ENCODE measurements at places on chromosomes 12 and 14.
A peak's percentile ranks its signal among the peaks of the same experiment; 100 is the strongest.

- no peak for DNase-seq
These were observed 187.3 kb downstream of the CAND1 start for GRCh38 chr12:67456431-67456901.

GRCh38 chr12:75437564-75437963 is 43.0 kb upstream of the GLIPR1 start:
- DNase-seq = no peak

- DNase-seq = peak; percentile 99
These were observed 3.8 kb downstream of the TXNRD1 start for GRCh38 chr12:104219361-104219892.

DNA sequence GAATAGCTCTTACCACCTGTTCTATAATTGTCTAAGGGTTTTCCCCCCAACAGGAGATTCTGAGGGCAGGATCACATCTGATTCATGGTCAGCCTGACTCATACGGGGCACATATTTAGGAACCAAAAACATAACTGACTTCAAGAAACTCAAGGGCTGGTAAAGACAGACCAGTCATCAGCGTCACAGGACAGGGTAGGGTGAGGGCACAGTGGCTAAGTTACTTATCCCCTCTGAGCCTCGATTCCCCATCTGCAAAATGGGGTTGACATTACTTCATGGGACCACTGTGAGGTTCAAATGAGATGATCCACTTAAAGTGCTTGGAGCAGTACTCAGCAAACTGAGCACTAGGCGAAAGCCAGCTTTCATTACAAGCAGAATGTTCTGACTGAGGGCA is 606 bp downstream of the CINP start:
- DNase-seq = peak; percentile 14

DNA sequence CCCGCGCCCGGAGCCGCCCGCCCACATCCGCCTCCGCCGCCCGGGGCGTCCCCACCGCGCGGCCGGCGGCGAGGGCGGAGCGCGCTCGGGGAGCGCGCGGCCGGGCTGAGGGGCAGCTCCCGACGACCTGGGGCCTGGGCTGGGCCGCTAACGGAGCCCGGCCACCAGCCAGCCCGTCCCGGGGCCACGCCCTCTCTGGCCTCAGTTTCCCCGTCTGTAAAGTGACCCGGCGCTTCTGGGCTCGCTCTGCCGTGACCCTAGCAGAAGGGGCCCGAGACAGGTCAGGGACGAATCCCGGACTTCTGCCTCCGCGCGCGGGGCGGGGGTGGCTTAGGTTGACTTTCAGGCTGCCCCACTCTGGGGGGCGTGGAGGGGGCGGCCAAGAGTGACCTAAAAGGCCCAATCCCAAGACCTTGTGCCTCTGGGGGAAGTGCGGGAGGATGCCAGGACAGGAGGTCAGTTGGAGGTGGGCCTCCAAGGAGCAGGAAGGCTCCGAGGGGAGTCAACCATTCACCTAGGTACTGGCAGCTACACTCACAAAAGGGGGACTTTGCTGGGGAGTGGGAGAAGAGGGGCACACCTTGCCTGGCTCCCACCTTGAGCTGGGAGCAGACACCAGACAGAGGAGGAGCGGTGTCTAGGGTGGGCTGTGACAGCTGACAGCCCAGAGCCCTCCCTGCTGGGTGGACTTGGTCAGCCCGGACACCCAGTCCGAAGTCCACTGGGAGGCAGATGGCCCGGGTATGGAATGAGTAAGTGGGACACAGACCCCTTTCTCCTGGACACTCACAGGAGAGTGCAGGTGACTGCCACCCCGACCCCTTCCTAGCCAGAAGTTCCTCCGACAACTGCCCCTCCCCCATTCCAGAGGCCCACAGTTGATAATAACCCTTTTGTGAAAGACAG is 486 bp upstream of the AKT1 start:
- DNase-seq = no peak

DNA sequence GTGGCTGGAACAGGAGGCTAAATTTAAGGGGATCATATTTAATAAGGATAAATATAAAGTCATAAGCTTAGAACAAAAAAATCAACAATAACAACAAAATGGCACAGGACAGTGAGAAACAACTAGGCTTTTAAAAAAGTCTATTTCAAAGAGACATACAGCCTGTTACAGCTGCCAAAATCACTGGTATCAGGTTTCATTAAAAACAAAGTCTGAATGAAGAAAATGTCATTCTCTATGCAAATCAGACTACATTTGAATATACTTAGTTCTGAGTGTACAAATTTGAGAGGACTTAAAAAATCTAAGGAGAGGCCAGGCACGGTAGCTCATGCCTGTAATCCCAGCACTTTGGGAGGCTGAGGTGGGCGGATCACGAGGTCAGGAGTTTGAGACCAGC is 44.0 kb downstream of the TFCP2 start:
- DNase-seq = no peak

DNA sequence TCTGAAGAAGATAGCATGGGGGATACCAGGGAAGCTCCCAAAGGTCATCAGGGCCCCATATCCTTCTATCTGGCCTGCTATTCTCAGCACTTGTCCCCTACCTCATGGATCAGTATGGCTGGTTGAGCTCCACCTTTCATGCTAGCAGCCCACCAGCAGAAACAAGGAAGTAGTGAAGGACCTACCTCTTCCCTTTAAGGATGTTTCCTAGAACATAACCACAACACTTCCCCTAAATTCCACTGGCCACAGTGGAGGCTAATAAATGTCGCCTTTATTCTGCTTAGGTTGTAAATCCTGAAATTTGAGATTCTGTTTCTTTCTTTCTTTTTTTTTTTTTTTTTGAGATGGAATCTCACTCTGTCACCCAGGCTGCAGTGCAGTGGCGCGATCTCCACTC is 128.6 kb upstream of the PARP11 start:
- DNase-seq = no peak

- no peak for DNase-seq
These were observed 25.5 kb downstream of the CLECL1 start for GRCh38 chr12:9707356-9707755.

- peak; percentile 51 for DNase-seq
These were observed 927 bp upstream of the TMTC2 start for GRCh38 chr12:82685790-82686167.

DNA sequence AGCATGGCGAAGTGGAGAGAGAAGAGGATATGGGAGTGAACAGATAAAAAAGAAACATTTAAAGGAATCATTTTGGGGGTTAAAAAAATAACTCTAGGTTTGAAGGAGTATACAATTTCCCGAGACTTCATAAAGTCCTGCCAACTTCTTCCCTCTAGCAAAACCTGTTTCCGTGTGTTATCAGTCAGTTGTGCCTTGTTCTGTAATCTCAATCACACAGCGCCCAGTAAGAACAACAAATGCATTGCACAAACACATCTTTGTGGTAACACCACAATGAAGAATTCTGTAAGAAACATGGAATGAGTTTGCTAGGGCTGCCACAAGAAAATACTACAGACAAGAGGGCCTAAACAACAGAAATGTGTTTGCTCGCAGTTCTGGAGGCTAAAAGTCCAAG is 144.7 kb upstream of the FUT8 start:
- no peak for DNase-seq

- no peak for DNase-seq
These were observed 125.0 kb downstream of the PTPN11 start for GRCh38 chr12:112543751-112544150.

DNA sequence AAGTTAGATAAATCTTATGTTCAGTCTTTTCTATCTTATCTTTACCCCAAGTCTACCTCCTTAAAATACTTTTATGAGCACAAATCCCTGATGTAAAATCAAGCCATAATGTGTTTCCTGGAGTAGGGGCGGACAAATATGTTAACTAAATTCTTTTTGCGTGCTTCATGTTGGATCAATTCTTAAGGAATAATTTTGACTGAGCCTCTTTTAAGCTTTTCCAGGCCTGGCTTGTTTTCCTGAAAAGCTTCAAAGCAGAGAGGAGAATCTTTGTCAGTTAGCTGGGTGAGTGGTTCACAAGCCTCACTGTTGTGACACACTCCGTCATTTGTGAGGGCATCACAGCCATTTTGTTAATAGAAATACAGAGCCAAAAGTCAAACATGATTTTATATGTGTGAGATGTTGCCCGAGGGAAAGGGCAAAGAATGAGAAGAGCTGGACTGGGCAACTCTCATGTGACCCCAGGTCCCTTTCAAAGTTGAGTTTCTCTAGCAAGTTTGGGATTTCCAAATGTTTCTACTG is 468.9 kb downstream of the RGS6 start:
- DNase-seq = no peak

All from GM04503 (cell line).